ENCODE measurements at places on chromosomes 6 and 20. TPM values are rescaled to one million over a fixed set of nuclear protein-coding genes. Genes with fewer than 3 reads are reported as not detected.

SLC22A23 gene
- total RNA-seq = 5.6 TPM

MCUR1 gene
- total RNA-seq = 13.1 TPM

TTK gene
- total RNA-seq = 2.3 TPM

EFCAB8 gene
- total RNA-seq = not detected

ME1 gene
- total RNA-seq = 64.7 TPM

PLG gene
- total RNA-seq = 0.72 TPM

CDSN gene
- not detected for total RNA-seq

- no peak for DNase-seq
These were observed 12.9 kb downstream of the OR2J2 start for GRCh38 chr6:29183594-29183993.

- DNase-seq = no peak
These were observed 24.5 kb downstream of the NDUFAF5 start for GRCh38 chr20:13809373-13809772.

- no peak for DNase-seq
These were observed 151.9 kb downstream of the SH3BGRL2 start for GRCh38 chr6:79782792-79783580.

DNA sequence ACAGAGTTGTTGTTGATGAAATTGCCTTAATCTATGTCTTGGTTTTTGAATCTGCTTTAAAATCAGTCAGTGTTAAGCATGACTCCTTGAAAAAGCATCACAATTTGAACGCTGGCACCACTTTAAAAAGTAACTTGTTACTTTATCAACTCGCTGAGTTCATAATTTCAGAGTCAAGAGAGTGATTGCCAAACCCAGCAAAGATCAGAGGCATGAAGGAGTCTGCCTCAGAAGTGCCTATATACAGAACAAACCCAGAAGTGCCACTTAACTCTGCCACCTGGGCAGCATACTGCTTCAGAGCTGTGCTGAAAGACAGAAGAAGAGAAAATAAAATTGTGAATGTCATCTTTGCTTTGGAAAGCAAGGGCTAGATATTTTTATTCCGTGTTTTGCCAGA is 73.6 kb upstream of the HCRTR2 start:
- no peak for DNase-seq

DNA sequence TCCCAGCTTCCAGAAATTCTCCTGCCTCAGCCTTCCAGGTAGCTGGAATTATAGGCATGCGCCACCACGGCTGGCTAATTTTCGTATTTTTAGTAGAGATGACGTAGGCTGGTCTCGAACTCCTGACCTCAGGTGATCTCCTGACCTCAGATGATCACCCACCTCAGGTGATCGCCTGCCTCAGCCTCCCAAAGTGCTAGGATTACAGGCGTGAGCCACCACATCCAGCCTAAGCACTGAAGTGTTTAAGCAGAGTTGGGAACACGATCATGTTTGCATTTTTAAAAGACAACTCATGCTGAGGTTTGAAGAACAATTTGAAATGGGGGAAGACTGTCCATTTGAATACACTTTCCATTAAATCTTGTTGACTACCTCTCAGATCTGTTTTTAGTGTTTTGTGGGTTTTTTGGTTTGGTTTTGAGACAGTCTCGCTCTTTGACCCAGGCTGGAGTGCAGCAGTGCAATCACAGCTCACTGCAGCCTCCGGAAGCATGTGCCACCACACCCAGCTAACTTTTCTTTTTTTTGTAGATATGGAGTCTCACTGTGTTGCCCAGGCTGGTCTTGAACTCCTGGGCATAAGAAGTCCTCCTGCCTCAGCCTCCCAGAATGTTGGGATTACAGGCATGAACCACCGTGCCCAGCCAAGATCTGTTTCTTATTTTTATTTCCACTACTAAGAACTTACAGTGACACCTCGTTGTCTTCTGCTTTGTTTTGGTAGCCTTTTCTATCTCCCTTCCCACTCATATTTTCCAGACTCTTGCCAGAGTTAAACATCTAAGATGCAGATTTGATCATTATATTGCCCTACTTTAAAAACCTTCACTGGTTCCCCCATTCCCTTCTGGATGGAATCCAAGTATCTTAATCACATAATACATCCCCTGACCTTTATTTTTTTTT is 5.5 kb downstream of the CASP8AP2 start:
- no peak for DNase-seq

DNA sequence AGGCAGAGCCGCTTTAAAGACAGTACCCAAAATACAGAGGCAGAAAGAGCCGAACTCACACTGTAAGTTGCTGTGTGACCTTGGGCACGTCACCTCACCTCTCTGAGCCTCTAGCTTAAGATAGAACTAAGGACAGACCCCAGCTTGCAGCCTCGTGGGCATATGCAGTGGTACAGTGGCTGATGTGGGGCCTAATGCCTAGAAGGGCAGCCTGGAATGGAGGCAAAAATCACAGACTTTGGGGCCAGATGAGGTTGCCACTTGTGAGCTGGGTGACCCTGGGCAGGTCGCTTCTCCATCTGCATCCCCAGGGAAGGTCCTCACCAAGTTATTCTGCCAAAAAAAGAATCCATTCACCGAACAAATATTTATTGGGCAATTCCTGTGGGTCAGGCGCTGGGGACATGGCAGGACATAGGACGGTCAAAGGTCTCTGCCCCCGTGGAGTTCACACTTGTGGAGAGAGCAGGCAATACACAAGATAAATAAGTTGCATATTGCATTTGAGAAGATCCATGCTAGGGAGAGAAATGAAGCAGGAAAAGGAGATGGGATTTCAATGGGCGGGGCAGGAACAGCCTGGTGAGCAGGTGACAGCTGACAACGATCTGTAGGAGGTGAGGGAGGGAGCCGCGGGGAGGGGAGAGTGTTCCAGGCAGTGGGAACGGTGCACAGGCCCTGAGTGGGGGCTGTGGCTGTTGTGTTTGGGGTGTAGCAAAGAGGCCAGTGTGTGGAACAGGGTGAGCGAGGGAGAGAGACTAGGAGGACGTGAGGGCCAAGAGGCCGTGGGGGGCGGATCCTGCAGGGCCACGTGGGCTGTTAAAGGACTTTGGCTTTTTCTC is 115.2 kb downstream of the CEBPB start:
- DNase-seq = peak; percentile 86

DNA sequence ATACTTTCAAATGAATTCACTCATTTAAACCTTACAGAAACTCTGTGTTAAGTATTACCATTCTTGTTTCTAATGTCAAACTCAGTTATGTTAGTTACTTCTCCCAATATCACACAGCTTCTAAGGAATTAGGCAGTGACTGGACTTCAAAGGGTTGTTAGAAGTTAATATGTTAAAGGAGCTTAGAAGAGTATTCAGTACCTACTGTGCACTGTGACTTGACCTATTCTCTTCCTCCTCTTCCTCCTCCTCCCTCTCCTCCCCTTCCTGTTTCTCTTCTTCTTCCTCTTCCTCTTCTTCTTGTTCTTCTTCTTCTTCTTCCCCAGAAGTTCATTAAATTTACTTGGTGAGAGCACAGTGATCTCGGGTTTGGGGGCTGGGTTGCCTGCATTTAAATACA is 325.6 kb upstream of the SLC35B3 start:
- DNase-seq = no peak

- DNase-seq = peak; percentile 64
These were observed 10.5 kb upstream of the KIAA1755 start for GRCh38 chr20:38270869-38271605.

- no peak for DNase-seq
These were observed 230.8 kb downstream of the FUT9 start for GRCh38 chr6:96246563-96246962.

DNA sequence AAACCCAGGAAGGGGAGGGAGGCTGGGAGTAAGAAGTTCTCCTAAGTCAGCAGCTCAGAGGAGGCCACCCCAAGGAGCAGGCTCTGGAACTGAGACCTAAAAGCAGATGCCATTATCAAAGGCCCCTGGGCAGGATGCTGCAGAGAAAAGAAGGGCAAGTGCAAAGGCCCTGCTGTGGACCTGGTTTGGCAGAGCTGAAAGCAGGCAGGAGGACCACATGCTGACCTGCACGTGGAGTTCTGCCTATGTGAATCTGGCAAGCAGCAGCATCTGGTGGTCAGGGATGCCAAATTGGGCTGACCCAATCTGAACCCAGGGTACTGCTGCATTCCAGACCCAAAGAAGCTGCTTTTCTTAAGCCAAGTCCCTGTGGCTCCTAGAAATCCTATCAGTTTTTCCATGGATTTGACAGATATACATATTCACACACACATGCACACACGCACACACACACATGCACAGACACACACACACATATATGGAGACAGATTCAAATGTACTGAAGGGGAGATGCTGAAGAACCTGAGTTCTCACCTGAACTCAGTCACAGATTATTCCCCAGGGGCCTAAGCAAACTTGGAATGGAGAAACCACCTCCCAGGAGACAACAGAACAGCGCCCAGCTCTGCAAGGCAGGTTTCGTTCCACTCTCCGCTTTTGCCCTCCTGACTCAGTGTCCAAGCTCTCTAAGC is 119.9 kb downstream of the FOXA2 start:
- no peak for DNase-seq

GRCh38 chr6:3367630-3368029 is 89.2 kb downstream of the SLC22A23 start:
- DNase-seq = no peak

GRCh38 chr6:38549180-38549579 is 90.5 kb downstream of the BTBD9 start:
- no peak for DNase-seq

DNA sequence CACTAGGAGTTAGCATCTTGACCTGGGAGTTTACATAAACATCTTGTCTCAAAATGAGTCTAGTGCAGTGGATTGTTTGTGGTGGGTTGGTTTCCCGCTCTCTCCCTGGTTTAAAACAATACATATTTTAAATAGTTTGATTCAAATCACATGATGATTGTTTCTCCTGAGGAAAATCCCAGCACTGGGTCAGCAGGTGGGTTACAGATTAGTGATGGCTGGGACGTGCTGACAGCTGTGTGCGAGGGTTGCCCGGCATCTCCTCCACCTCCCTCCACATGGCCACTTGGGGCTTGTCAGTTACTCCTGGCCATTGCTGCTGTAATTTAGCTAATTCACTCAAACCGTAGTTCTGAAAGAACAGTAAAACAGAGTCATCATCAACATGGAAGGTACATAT is 306.4 kb upstream of the CITED2 start:
- DNase-seq = no peak

DNA sequence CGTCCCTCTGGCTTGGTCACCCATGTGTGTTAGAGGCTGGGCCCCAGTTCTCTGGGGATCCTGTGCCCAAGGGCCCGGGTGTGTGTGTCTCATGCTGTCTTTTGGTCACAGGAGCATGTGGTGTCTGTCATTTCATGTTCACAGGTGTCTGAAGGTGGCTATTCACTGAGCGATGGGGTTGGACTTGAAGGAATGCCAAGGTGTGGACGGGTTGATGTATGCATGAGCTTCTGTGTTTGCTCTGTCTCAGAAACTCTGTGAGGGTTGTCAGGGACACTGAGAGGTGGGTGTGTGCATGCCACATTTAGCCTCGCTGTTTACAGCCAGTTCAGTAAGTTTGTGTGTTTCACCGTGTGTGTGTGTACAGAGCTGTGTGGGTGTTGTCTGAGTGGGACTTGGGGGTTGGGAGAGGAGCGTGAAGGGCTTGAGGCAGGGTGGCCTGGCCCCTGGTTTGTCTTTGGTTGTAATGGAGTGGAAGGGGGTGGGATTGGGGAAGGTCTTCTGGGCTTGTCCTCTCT is 1.2 kb downstream of the DDR1 start:
- DNase-seq = no peak

GRCh38 chr6:20569000-20569610 is 34.8 kb downstream of the CDKAL1 start:
- no peak for DNase-seq

DNA sequence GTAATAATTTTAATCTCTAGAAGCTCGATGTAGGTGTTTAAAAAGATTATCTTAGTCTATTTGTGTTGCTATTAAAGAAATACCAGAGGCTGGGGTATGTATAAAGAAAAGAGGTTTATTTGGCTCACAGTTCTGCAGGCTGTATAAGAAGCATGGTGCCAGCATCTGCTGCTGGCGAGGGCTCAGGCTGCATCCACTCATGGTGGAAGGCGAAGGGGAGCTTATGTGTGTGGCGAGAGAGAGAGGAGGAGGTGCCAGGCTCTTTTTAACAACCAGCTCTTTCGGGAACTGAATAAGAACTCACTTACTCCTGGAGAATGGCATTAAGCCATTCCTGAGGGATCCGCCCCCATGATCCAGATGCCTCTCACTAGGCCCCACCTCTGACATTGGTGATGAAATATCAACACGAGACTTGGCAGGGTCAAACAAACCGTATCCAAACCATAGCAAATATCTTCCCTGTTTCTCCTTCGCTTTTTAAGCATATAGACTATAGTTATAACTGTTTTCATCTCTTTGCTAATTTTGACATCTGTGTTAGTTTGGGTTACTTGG is 24.5 kb downstream of the CHMP4B start:
- DNase-seq = peak; percentile 34

DNA sequence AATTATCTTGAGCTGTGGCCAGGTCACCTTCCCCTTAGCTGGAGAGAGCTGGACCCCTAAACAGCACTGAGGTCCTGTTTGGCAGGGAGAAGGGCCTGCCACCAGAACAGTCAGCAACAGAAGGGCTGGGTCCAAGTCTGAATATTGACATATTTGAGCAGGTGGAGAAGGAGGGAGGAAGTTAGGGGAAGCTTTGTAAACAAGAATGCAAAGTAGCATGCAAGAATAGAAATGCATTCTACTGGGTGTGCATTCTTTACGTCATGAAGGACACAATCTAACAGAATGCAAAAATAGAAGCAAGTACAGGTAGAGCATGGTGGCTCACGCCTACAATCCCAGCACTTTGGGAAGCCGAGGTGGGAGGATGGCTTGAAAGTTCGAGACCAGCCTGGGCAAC is 100.5 kb downstream of the QRSL1 start:
- DNase-seq = no peak

- DNase-seq = peak; percentile 73
These were observed 278 bp downstream of the UST start for GRCh38 chr6:148747145-148747470.

- DNase-seq = no peak
These were observed 65.2 kb downstream of the EDN1 start for GRCh38 chr6:12355354-12355753.

GRCh38 chr6:39029156-39030011 is 19.2 kb upstream of the GLP1R start:
- DNase-seq = no peak

DNA sequence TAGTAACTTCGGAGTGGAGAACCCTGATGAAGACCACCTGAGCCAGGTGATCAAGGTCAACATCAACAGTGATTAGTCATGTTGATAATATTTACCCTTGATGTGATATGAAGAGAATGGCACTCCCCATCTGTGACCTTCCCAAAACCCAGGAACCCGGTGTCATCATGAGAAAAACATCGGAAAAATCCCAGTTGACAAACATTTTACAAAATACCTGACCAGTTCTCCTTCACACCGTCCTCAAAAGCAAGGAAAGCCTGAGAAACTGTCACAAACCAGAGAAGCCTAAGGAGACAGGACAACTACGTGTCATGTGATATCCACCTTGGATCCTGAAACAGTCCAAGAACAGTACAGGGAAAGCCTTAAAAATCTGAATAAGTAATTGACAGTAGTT is 197.3 kb downstream of the ZMYND8 start:
- DNase-seq = no peak
